ENCODE measurements at places on chromosomes 12 and 14. TPM values are rescaled to one million over a fixed set of nuclear protein-coding genes. Genes with fewer than 3 reads are reported as not detected.

The ZNF10 gene
- 27.9 TPM for total RNA-seq

The NFE2 gene
- total RNA-seq: 2.0 TPM

The SYNDIG1L gene
- not detected for total RNA-seq

The DAO gene
- total RNA-seq: not detected

The BDKRB2 gene
- total RNA-seq: not detected

The ACOT6 gene
- total RNA-seq: not detected

The POTEG gene
- total RNA-seq: not detected

The CLEC4A gene
- 6.9 TPM for total RNA-seq

The TAMALIN gene
- 403 TPM for total RNA-seq

The MYF6 gene
- not detected for total RNA-seq

The PLEKHH1 gene
- total RNA-seq: not detected

GRCh38 chr14:63375769-63376168 is 57.0 kb upstream of the GPHB5 start:
- no peak overlapping the region for H3K4me3 ChIP-seq
- H3K27me3 ChIP-seq: no peaks in the 10 kb centered on the region
- no peak for DNase-seq

DNA sequence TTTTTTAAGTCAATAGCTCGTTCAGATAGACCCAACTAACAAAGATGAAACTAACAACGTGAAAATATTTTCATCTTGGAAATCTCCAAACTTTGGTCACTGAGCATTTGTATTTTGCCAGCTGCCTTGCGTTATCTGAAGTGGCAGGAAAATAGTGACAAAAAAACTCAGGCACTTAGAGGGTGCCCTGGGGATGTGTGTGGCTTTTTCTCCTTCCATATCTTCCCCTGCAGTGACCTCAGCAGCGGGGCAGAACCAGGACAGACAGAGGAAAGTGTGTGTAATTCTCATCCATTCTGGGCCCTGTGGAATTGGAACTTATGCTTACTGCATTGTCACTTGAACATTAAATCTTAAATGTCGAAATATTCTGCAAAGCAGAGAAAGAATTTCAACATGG is 152.0 kb downstream of the BCAT1 start:
- no peak overlapping the region for H3K4me3 ChIP-seq
- no peaks in the 10 kb centered on the region for H3K27me3 ChIP-seq
- DNase-seq: no peak
- H3K4me1 ChIP-seq: peaks cover 5% of the 10 kb centered on the region

DNA sequence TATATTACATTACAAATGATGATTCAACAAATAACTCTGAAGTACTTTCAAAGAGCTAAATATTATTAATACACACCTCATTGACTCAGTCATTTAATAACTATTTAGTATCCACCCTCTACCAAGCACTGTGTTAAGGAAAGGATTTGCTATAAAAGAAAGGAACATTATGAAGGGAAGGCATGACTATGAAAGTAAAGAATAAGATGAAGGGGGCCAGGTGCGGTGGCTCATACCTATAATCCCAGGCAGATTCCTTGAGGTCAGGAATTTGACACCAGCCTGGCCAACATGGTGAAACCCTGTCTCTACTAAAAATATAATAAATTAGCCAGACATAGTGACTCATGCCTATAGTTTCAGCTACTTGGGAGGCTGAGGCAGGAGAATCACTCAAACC is 107.9 kb downstream of the PLCZ1 start:
- no peaks in the 10 kb centered on the region for H3K27me3 ChIP-seq
- H3K36me3 ChIP-seq: no peaks in the 10 kb centered on the region
- H3K27ac ChIP-seq: no peak overlapping the region
- no peak for DNase-seq
- no peak overlapping the region for H3K4me3 ChIP-seq
- H3K4me1 ChIP-seq: no peaks in the 10 kb centered on the region

GRCh38 chr12:43113135-43113534 is 438.9 kb downstream of the ADAMTS20 start:
- H3K27me3 ChIP-seq: no peaks in the 10 kb centered on the region
- no peak for DNase-seq
- no peak overlapping the region for H3K4me3 ChIP-seq
- H3K27ac ChIP-seq: no peak overlapping the region
- no peaks in the 10 kb centered on the region for H3K36me3 ChIP-seq
- H3K4me1 ChIP-seq: no peaks in the 10 kb centered on the region

GRCh38 chr12:50111395-50111692 is 692 bp upstream of the COX14 start:
- H3K4me3 ChIP-seq: peak overlapping the region; percentile 26
- H3K36me3 ChIP-seq: peaks cover 5% of the 10 kb centered on the region
- DNase-seq: no peak
- peaks cover 33% of the 10 kb centered on the region for H3K4me1 ChIP-seq
- peak overlapping the region; percentile 93 for H3K27ac ChIP-seq

DNA sequence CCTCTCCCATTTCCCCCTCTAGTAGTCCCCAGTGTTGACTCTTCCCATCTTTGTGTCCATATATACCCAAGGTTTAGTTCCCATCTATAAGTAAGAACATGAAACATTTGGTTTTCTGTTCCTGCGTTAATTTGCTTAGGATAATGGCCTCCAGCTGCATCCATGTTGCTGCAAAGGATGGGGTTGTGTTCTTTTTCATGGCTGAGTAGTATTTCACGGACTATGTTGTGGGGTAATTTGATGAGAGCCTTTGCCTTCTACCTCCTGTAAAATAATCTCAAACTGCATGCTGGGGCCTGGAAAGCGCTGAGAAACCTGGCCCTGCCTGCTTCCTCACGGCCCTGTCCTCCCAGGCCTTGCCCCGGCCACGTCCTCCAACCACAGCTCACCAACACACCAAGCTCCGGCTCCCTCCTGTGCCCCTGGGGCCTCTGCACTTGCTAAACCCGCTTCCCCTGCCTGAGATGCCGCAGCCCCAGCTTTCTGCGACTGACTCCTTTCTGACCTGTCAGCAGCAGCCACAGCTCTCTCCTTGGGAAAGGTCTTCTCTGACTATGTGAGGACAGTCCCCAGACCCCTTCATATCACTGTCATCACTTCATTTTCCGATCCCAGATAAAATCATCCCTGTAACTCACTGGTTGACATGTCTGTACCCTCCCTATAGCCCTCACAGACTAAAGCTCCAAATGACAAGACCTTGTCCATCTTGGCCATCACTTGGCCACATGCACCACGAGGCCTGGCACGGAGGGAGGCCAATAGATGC is 19.8 kb downstream of the ITPK1 start:
- H3K4me3 ChIP-seq: no peak overlapping the region
- H3K36me3 ChIP-seq: no peaks in the 10 kb centered on the region
- H3K27me3 ChIP-seq: no peaks in the 10 kb centered on the region
- no peak overlapping the region for H3K27ac ChIP-seq
- H3K4me1 ChIP-seq: peaks cover 20% of the 10 kb centered on the region

GRCh38 chr14:105469456-105470349 is 4.9 kb upstream of the CRIP2 start:
- peaks cover 11% of the 10 kb centered on the region for H3K36me3 ChIP-seq
- H3K4me1 ChIP-seq: peaks cover 9% of the 10 kb centered on the region
- DNase-seq: no peak
- H3K27me3 ChIP-seq: peaks cover 4% of the 10 kb centered on the region

GRCh38 chr14:87102811-87103378 is 890.1 kb downstream of the GALC start:
- no peak overlapping the region for H3K4me3 ChIP-seq
- H3K4me1 ChIP-seq: no peaks in the 10 kb centered on the region
- no peak overlapping the region for H3K27ac ChIP-seq
- no peaks in the 10 kb centered on the region for H3K27me3 ChIP-seq

- peak overlapping the region; percentile 94 for H3K27ac ChIP-seq
- H3K36me3 ChIP-seq: peaks cover 20% of the 10 kb centered on the region
- no peaks in the 10 kb centered on the region for H3K27me3 ChIP-seq
Measured at GRCh38 chr12:122265886-122266229, 436 bp downstream of the VPS33A start.

DNA sequence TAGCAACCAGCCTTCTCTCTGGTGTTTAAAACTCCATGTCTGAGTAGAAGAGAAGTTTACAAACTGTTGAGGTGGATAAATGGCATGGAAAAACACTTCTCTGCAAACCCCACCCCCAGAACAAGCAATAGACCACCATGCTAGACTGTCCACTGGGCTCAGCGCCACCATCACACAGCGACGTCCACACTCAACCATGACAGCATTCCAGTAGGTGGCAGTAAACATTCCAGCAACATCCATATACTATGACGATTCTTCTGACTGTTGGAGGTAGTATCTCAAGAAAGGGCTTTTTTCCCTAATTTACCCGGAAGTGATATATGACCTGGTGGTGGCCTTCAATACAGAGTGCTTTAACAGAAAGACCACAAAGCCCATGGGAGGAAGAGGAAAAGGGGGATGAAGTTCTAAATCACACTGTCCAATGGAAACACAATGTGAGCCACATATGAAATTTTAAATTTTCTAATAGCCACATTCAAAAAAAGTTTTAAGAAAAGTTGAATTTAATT is 152.2 kb downstream of the SLC15A4 start:
- no peaks in the 10 kb centered on the region for H3K27me3 ChIP-seq
- H3K27ac ChIP-seq: no peak overlapping the region
- no peaks in the 10 kb centered on the region for H3K4me1 ChIP-seq
- peak; percentile 5 for DNase-seq

DNA sequence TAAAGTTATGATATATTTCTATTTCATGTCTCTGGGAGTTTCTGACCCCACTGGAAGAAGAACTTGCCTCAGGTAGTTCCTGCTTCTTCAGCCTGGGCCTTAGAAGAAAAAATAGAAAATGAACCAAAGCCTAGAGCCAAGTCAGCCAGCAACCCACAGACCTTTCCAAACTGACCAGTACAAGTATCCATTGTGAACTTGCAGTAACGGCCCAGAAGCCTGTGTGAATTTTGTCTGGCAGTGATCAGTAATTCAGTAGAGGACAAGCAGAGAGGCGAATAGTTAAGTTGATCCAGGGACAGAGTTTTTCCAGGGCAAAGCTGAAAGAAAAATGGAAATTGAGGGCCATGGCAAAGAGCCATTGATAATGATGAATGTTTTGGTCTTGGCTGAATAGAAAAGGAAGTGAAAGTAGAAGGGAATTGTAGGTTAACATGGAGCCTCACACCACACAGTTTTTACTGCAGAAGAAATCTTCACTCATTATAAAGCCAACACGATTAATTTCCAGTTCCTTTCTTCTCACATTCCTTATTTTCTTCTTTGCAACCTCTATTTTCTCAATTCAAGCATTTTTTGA is 311.8 kb downstream of the BTG1 start:
- no peak overlapping the region for H3K4me3 ChIP-seq
- no peaks in the 10 kb centered on the region for H3K36me3 ChIP-seq
- no peaks in the 10 kb centered on the region for H3K27me3 ChIP-seq

GRCh38 chr12:117121441-117121840 is 22.2 kb upstream of the TESC start:
- DNase-seq: no peak
- H3K4me1 ChIP-seq: peaks cover 7% of the 10 kb centered on the region
- no peak overlapping the region for H3K4me3 ChIP-seq
- H3K36me3 ChIP-seq: no peaks in the 10 kb centered on the region
- H3K27ac ChIP-seq: no peak overlapping the region
- H3K27me3 ChIP-seq: no peaks in the 10 kb centered on the region

- no peak overlapping the region for H3K27ac ChIP-seq
- H3K27me3 ChIP-seq: peaks cover 15% of the 10 kb centered on the region
- H3K4me3 ChIP-seq: no peak overlapping the region
- H3K4me1 ChIP-seq: no peaks in the 10 kb centered on the region
- no peaks in the 10 kb centered on the region for H3K36me3 ChIP-seq
Measured at GRCh38 chr12:98893675-98894411, 248.8 kb downstream of the APAF1 start.

GRCh38 chr12:104708891-104709290 is 249.2 kb downstream of the SLC41A2 start:
- no peaks in the 10 kb centered on the region for H3K36me3 ChIP-seq
- DNase-seq: no peak
- H3K27ac ChIP-seq: no peak overlapping the region
- no peaks in the 10 kb centered on the region for H3K27me3 ChIP-seq
- no peak overlapping the region for H3K4me3 ChIP-seq

- H3K36me3 ChIP-seq: no peaks in the 10 kb centered on the region
- H3K27me3 ChIP-seq: no peaks in the 10 kb centered on the region
- H3K4me3 ChIP-seq: no peak overlapping the region
- peaks cover 19% of the 10 kb centered on the region for H3K4me1 ChIP-seq
- DNase-seq: no peak
Measured at GRCh38 chr14:74865156-74865555, 10.8 kb downstream of the PROX2 start.

GRCh38 chr14:98093111-98093510 is 1178.9 kb downstream of the BCL11B start:
- no peaks in the 10 kb centered on the region for H3K36me3 ChIP-seq
- no peaks in the 10 kb centered on the region for H3K27me3 ChIP-seq
- DNase-seq: no peak
- no peaks in the 10 kb centered on the region for H3K4me1 ChIP-seq
- H3K4me3 ChIP-seq: no peak overlapping the region

DNA sequence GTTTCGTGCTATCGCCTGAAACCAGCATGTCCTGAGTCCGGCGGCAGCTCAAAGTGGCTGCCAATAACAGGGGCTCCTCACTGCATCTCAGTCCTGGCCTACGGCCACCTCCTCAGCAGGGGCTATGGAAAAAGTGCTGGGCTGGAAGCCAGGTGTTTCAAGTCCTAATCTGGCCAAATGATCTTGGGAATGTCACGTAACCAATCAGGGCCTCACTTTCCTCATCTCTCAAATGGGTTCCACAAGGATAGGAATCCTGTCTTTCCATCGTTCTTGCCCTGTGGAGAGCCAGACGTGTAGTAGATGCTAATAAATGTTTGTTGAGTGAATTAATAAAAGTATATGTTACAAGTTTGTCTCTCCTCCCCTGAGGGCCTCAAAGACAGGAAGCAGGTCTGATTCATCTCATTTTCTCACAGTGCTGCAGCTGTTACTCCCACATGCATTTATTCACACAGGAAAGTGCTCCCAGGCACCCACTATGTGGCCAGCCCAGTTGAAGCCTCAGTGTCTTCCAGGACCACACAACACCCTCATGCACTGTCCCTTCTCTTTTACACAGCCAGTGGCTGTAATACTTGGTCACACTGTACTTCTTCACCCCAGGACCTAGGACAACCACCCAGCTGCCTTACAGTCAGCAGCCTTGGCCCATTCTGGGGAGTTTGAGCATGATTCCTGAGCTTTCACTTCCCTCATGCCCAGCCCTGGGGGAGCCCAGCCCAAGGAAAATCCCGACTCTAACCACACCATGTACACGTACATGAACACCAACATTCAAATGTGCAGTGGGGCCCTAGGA is 5.0 kb downstream of the CMKLR1 start:
- peaks cover 87% of the 10 kb centered on the region for H3K4me1 ChIP-seq
- H3K36me3 ChIP-seq: no peaks in the 10 kb centered on the region
- DNase-seq: peak; percentile 60

- no peak overlapping the region for H3K4me3 ChIP-seq
- H3K4me1 ChIP-seq: no peaks in the 10 kb centered on the region
- H3K27me3 ChIP-seq: no peaks in the 10 kb centered on the region
- DNase-seq: no peak
- no peak overlapping the region for H3K27ac ChIP-seq
- H3K36me3 ChIP-seq: no peaks in the 10 kb centered on the region
Measured at GRCh38 chr12:41026151-41026550, 162.0 kb upstream of the PDZRN4 start.

- no peaks in the 10 kb centered on the region for H3K36me3 ChIP-seq
- no peak overlapping the region for H3K4me3 ChIP-seq
- H3K27me3 ChIP-seq: no peaks in the 10 kb centered on the region
- no peak overlapping the region for H3K27ac ChIP-seq
Measured at GRCh38 chr12:130152386-130152785, 9.9 kb upstream of the FZD10 start.

GRCh38 chr14:68140076-68140741 is 320.6 kb downstream of the RAD51B start:
- H3K4me1 ChIP-seq: no peaks in the 10 kb centered on the region
- no peaks in the 10 kb centered on the region for H3K27me3 ChIP-seq
- no peaks in the 10 kb centered on the region for H3K36me3 ChIP-seq
- no peak overlapping the region for H3K27ac ChIP-seq
- H3K4me3 ChIP-seq: no peak overlapping the region
